ENCODE measurements at places on chromosomes 1 and 21. TPM values are rescaled to one million over a fixed set of nuclear protein-coding genes. Genes with fewer than 3 reads are reported as not detected.

DNA sequence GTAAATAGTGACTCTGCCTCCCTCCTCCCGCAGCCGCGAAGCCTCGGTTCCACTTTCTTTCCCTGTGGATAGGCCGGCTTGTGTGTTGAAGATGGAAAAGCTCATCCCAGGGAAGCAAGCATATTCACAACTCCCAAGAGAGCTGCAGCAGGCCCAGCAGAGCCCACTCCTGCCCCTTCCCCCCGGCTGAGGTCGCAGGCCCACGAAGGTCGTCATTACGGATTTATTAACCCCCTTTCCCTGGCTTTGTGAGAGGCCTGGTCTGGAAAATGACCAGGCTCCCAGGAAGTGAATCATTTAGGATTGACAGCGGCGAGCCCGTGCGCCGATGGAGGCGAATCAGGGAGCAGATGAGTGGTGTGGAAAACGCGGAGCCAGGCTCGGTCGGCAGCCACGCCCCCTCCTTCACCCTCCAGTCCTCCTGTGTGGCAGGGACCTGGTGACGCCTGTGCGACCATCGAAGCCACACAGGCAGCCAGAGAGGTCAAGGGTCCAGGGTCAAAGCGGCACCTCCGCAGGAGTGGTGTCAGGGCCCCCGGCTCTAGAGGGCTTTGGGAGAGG lies 93.4 kb downstream of the PRDM16 start:
- DNase-seq, result no peak

- DNase-seq, result no peak
Measured at GRCh38 chr1:111669268-111669667, 49.7 kb downstream of the RAP1A start.

GRCh38 chr1:201405484-201405831 lies 6.3 kb upstream of the LAD1 start:
- peak; percentile 89 for DNase-seq

DNA sequence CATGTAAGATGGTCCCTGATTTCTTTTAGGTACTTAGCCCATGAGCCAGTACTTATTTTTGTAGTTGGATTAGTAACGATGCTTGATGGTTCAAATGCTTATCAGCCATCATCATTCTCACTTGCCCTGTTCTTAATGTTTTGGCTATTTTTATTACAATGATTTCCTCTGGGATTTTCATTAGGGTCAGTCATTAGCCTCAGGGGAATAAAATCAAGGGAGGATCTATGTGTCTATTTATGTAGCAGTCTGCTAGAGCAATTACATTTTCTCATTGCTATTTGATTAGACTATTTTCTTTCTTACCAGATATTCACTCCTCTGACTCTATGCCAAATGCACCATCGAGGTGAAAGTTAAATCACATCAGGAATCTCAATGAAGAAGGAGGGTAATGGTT lies 10.9 kb upstream of the CCT8 start:
- DNase-seq, result no peak

GRCh38 chr21:45876381-45877170 lies 105.0 kb upstream of the COL6A1 start:
- DNase-seq, result no peak

DNA sequence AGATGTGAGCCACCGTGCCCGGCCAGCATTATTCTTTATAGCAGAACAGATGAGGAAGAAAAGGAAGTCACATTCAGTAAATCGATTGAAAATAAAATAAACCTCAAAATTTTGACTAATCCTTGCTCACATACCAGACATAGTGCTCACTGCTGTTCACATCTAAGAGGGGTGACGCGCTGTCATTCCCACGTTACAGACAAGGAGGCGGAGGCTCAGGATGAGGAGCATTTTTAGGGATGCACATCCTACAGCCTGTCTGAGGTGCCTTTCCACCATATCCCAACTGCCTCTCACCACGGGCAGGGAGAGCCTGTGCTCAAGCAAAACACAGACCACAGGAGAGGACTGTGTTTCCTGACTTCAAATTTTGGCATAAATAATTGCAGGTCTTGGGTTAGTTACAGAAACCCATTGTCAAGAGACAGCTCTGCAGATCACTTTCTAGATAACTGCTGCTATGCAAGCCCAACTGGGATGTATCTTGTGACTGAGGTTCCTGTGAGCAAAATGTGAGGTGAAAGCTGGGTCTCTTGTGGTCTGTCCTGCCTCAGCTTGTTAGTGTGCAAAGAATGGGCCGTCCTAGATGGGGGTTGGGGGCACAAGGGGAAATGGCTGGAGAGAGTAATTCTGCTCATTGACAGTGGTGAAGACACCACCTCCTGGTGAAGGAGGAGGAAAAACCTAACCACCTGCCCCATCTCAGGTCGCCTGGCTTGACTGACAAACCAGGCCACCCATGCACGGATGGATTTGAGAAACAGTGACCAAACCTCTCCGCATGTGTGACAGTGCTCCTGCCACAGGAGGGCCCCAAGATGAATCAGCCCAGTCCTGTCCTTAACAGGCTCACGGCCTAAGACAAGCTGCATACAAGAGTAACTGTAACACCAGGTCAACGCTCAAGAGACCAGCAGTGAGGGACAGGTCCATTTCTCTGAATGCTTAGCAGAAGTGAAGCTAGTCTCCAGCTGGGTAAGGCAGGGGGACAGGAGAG lies 8.2 kb downstream of the TNN start:
- DNase-seq, result no peak

DNA sequence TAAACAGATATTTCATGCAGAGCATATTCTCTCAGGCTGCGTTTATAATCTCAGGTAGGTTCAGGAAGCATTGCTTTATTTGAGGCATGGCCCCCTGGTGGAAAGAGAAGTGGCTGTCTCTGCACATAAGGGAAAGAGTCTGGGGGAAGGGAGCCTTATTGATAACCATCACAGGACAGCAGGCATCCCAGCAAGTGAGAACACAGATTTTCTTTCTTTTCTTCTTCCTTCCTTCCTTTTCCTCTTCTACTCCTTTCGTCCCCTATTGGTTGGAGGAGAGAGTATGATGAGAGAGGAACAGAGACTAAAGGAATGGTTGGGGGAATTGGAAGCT lies 21.9 kb downstream of the TSNAX start:
- DNase-seq, result no peak

DNA sequence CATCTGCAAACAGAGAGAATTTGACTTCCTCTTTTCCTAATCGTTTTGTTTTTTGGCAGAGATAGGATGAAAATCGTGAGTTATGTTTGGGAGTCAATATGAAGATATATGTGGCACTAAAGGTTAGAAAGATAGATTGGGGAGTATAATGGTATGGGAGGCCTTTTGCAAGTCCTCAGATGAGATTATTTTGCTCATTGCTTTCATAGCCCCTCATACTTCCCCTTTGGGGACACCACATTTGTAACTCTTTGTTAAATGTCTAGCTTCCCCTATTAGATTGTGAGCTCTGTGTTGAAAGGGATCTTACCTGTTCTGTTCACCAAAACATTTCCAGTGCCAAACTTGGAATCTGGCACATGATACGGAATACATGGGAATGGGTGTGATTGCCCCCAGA lies 30.2 kb downstream of the RAVER2 start:
- DNase-seq, result no peak

- no peak for DNase-seq
Measured at GRCh38 chr1:88935522-88936222, 44.3 kb upstream of the GTF2B start.

DNA sequence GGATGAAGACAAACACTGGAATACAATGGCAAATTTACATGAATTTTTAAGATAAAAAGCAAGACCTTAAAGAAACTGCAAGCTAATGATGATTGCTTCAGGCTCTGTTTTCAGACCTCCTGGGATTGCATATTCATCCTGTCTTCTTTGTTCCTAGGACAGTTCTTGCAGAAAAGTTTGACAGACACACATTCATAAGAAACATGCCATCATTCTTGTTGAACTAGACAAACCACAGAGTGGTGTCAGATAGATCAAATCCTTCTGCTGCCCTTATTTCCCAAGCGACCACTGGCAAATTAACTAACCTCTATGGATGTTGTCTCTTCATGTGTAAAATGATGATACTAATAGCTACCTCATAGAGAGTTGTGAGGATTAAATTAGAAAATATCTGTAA lies 181.3 kb downstream of the KCTD3 start:
- DNase-seq, result no peak

- no peak for DNase-seq
Measured at GRCh38 chr1:199218065-199218464, 579.2 kb downstream of the PTPRC start.

GRCh38 chr1:54874079-54874830 lies 12.7 kb downstream of the DHCR24 start:
- peak; percentile 25 for DNase-seq

DNA sequence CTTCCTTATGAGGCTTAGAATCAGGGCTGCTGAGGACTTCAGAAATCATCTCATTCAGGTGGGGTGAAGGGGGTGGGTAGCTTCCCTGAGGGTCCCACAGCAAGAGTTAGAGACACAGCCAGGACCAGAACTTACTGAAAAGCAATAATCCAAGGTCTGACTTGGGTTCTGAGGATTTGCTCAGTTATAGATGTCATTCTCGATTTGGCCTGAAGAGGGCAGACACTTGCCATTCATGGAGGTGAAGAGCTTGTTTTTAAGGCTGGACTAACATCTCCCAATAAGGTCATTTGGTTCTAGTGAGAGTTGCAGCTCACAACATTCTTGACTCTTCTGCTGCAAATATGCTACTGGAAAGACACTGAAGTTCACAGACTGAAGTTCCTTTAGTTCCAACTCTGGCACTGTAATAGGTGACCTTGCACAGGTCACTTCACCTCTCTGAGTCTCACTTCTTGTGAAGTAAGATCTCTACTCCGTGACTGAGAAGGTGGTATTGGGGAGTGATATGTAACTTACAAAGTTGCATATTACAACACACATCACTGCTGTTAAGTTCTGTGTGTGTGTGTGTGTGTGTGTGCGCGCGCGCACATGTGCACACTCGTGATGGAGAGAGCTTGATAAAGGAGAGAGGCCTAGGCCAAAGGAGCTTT lies 69.8 kb upstream of the DIRAS3 start:
- peak; percentile 41 for DNase-seq

DNA sequence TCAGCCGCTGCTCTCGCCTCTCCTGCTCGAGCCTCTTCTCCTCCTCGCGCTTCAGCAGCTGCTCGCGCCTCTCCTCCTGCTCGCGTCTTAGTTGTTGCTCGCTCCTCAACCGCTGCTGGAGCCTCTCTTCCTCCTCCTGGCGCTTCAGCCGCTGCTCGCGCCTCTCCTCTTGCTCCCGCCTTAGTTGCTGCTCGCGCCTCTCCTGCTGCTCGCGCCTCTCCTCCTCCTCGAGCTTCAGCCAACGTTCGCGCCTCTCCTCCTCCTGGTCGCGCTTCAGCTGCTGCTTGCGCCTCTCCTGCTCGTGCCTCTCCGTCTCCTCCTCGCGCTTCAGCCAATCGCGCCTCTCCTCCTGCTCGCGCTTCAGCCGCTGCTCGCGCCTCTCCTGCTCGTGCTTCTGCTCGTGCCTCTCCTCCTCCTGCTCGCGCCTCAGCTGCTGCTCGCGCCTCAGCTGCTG lies 3.7 kb downstream of the TCHH start:
- no peak for DNase-seq

- DNase-seq, result no peak
Measured at GRCh38 chr1:185050823-185051451, 5.6 kb downstream of the RNF2 start.

- DNase-seq, result no peak
Measured at GRCh38 chr1:231678011-231678432, 51.4 kb downstream of the DISC1 start.

DNA sequence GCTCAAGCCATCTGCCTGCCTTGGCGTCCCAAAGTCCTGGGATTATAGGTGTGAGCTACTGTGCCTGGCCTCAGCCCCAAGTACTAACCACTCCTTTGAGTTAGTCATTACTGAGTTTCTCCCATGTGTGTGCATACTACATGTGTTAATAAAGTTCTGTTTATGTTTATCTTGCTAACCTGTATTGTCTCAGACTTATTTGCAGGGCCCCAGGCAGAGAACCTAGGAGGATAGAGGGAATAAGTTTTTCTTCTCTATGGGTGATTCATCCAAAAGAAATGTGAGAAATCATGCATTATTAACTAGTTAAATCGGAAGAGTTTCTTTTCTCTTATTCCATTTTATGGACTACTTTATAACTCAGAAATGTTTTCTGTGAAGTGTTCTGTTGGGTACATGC lies 203.9 kb upstream of the CACYBP start:
- no peak for DNase-seq

GRCh38 chr1:229093238-229093540 lies 177.7 kb upstream of the RAB4A start:
- no peak for DNase-seq

DNA sequence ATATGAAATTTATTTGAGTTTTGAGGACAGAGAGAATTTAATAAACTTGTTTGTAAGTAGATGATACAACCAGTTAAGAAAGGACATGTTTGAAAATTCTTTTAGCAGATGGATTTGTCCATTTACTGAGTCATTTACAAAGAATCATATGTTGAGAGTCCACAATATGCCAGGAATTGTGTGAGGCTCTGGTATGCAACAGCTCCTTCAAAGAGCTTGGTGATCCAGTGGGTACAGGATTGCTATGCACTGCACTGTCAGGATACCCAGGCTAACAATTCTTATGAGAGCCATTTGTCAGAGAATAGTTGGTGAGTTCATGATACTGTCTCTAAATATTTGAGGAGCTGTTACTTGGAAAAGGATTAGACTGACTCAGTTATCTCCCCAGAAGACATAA lies 11.0 kb downstream of the DNM3 start:
- no peak for DNase-seq

- no peak for DNase-seq
Measured at GRCh38 chr1:172770071-172770470, 111.2 kb downstream of the FASLG start.

DNA sequence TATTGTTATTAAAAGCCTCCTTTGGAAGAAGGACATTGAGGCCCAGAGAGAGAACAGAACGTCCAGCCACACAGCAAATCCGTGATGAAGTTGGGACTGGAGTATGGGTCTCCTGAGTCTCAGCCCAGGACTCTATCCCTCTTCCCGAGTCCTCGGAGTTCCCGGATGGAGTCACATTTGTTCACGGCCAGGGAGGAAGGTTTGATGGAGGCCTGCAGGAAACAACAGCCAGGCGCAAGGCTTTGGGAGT lies 357 bp upstream of the TXLNA start:
- no peak for DNase-seq

GRCh38 chr1:48000883-48001282 lies 3.7 kb upstream of the TRABD2B start:
- no peak for DNase-seq

The LCK gene
- total RNA-seq, result 4.5 TPM

The STXBP3 gene
- 134 TPM for total RNA-seq

The AGO3 gene
- total RNA-seq, result 13.8 TPM

The OVAAL gene
- total RNA-seq, result 0.41 TPM

The ADGRL4 gene
- total RNA-seq, result 0.75 TPM

The AADACL3 gene
- total RNA-seq, result not detected

The RCOR3 gene
- 74.1 TPM for total RNA-seq

The SLAMF8 gene
- 3.1 TPM for total RNA-seq

The BGLAP gene
- 2.1 TPM for total RNA-seq

The TINAGL1 gene
- total RNA-seq, result 284 TPM

The REN gene
- 2.7 TPM for total RNA-seq

The SRRM1 gene
- total RNA-seq, result 147 TPM

The CYP4A22 gene
- not detected for total RNA-seq

The HMGCL gene
- total RNA-seq, result 61.3 TPM

The SPRR2F gene
- total RNA-seq, result not detected
